Calu3 (cell line): ENCODE measurements at places on chromosomes 7 and 10. TPM values are rescaled to one million over a fixed set of nuclear protein-coding genes. Genes with fewer than 3 reads are reported as not detected.

STEAP1B gene
- 2.6 and 4.4 TPM in 2 replicates for total RNA-seq

SPDYE5 gene
- total RNA-seq, result not detected in 2 replicates

ADAM12 gene
- not detected in 2 replicates for total RNA-seq

GSTO2 gene
- total RNA-seq, result 25.7 and 26.7 TPM in 2 replicates

SEMA3A gene
- 20.2 and 24.3 TPM in 2 replicates for total RNA-seq

EMX2 gene
- not detected in 2 replicates for total RNA-seq

DNA sequence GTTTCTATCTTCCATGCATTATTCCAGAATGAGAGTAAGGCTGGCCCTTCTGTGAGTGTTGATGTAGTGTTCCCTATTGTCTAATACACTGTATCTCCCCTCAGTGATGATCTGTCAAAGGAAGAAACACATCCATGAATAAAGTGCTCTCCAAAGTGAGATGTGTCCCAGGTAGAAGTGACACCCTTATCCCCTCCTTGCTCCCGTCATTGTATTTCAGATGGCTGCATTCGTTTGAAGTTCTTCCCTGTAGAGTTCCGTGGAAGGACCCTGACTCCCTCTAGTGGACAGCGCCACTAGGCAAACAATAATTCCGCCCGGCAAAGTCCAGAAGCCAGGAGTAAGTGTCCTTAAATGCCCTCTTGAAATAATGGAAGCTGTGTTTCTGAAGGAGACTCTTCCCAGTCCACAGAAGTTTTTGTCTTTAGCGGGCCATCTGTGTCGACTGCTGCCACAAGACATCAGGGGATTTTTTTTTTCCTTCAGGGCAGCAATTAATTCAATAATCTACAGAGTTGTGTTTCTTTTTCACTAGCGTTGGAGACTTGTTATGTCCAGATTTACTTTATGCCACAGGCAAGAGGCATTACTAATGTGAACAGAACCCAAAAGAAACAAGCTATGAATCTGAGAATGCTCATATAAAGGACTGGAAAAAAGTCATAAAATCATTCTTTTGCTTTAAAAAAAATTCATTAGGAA is 64.6 kb downstream of the THNSL1 start:
- DNase-seq, result peak; percentile 87

DNA sequence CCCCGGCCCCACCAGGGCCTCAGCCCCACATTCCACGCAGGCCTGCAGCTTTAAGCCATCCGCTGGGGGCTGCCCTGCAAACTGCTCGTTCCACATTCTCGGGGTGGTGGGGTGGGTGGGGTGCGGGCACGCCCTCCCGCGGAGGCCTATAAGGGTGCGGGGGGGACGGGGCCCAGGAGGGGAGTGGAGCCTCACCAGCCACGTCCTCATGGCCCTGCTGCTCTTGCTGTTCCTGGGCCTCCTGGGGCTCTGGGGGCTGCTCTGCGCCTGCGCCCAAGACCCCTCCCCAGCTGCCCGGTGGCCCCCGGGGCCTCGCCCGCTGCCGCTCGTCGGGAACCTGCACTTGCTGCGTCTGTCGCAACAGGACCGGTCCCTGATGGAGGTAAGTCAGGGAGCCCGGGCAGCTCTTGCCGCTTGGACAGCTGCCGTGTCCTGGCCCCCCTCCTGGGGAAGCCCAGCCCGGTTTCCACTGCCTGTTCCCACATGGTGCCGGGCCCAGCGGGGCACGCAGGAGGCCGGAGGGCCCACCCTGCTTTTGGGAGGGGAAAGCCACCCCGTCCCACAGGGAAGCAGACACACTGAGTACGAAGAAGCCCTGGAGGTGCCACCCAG is at the start of gene CYP2W1:
TSS of gene CYP2W1 (plus strand) at position 178 of the 612 bp plus-strand sequence. CDS start at position 209, 31 bp downstream.
- no peak for DNase-seq

GRCh38 chr7:101684983-101685330 is 55.9 kb upstream of the MYL10 start:
- DNase-seq, result no peak

DNA sequence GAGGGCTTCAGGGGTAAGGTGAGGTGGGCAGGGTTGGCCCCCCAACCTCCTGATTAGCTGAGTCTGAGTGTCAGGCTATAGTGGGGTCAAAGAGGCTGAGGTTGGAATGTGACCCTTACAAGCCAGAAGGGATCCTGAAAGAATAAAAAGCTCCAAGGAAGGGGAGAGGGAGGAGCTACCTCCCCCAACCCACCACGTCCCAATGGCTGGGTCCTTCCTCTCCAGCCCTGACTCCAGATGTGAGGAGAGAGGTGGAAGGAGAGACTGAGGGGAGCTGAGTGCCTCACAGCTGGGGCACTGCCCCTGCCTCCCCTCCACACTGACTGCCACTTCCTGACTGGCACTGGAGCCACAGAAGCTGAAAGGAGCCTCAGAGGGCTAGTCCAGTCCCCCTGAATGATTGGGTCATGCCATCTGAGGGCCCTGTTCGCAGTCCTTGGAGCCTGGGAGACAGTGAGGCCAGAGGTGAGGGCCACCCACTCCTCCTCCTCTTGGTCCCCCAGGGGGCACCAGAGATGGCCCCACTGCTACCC is 20.6 kb downstream of the IMPDH1 start:
- no peak for DNase-seq

DNA sequence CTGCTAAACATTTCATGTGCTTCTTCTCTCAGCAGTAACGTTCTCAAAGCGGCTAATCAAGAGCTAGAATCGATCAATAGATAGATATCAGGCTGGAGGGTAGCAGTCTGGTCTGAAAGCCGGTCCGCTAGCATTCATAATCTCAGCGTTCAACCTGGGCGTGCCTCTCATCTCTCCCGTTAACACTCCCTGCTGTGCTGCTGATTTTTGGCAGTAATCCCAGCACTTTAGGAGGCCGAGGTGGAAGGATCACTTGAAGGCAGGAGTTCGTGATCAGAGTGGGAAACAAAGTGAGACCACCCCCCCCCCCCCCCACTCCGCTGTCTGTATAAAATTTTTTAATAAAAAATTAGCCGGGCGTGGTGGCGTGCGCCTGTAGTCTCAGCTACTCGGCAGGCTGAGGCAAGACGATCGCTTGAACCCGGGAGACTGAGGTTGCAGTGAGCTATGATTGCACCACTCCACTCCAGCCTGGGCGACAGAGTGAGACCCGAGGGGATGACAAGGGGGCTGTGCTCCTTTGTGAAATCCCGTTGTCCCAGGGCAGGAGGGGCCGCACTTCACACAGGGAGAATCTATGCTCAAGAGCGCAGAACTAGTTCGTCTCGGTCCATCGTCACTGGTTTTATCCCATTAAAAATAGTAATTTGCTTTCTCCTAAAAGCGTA is 624 bp upstream of the CEP55 start:
- DNase-seq, result no peak

DNA sequence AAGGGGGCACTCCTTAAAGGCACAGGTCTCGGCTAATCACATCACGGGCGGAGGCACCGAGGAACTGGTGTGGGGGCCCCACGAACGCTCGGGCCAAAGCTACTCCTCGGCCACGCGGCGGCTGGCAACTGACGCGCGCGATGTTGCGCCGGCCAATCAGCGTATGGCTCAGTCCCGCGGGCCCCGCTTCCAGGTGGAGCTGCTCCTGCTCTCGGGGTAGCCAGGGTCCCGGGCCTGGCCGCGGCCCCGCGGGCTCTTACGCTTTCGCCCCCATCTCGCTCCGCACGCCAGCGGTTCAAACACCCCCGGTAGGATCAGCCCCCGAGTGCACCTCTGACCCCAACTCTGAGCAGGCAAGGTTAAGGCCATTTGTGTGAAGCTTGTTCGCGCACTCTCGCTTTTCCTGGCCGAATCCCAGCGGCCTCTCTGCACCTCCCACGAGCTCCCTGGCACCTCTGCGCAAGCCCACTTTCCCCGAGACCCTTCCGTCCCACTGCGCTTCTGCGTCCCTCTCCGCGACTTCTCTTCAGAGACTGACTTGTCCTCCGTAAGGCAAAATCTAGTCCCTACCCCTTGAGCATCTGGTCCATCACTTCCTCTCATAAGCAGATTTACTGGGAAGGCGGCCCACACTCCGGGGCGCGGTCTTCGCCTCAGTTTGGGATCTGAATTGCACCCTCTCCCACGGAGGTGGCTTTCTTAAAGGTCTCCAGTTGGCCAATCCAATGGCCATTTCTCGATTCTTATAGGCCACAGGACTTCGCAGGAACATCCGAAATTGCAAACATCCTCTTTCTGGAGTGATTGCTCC is 200.9 kb upstream of the TBX20 start:
- no peak for DNase-seq

DNA sequence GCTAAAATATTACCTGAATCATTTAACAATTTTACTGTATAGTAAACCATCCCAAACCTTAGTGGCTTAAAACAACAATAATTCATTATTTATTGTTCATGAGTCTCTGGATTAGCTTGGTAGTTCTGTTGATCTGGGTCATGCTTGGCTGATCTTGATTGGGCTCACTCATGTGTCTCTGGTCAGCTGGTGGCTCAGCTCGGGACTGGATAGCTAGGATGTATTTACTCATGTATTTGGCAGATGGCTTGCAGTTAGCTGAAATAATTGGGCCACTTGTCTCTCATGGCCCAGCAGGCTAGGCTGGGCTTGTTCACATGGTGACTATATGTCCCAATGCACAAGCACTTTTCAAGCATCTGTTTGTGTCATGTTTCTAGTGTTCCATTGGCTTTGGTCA is 262.8 kb downstream of the BBS9 start:
- DNase-seq, result no peak

DNA sequence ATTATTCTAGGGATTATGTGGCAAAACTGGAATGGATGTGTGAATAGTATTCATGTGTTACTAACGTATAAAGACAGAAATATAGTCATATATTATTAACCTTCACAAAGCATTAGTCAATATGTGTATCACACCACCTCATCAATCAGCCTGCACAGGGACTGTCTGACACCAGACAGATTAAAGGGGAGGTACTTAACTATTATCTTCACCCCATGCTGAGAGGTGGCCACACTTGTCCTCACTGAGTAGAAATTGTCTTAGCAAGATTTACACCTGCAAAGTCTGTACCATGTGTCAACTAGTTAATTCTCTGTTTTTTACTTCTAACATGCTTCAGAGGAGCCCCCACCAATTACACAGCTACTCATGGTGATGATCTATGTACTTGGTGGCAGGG is 146.3 kb upstream of the LRGUK start:
- DNase-seq, result no peak

GRCh38 chr7:11607686-11608085 is 224.3 kb downstream of the THSD7A start:
- no peak for DNase-seq

DNA sequence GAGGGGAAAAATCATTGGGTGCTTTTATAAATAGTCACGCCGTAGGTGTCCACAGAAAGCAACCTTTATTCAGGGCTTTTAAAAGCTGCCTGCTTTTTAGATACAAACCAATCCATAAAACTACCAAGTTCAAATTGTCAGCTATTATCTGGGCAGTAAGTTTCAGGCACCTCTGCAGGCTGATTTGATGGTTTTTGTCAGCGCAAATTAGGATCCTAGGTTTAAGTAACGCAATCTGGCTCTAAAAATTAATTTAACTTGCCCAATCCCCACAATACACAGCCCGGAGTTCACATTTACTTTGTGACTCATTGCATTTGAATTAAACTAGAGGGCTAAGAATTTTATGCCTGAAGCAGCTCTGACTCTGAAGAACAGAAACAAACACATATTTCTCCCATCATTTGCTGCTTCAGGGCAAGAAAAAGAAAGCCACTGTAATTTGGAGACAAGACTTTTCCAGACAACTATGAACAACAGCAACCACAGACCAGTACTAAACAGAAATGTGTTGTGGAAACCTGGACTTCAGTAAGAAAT is 43.3 kb downstream of the NRP1 start:
- no peak for DNase-seq

GRCh38 chr7:157525491-157525915 is 188.7 kb downstream of the DNAJB6 start:
- DNase-seq, result no peak

DNA sequence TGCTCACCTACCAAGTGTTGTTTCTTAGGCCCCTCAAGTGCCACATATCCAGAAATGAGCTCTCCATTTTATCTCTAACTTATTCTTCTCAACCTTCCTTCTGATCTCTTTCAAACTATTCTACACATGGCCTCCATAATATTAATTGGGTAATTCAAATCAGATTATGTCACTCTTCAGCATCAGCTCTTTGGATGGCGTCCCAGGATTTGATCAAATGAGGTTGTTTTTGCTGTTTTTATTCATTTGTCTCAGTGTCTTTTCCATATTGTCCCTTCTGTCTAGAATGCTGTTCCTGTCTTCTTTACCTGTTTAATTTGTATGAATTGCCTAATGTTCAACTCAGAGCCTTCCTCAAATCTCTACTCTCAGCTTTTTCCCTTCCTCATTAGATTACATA is 234.6 kb upstream of the CXCL12 start:
- no peak for DNase-seq

- no peak for DNase-seq
These were observed 83.4 kb upstream of the IFRD1 start for GRCh38 chr7:112366886-112367285.

GRCh38 chr10:125024497-125025234 is 82.7 kb downstream of the ZRANB1 start:
- DNase-seq, result no peak

DNA sequence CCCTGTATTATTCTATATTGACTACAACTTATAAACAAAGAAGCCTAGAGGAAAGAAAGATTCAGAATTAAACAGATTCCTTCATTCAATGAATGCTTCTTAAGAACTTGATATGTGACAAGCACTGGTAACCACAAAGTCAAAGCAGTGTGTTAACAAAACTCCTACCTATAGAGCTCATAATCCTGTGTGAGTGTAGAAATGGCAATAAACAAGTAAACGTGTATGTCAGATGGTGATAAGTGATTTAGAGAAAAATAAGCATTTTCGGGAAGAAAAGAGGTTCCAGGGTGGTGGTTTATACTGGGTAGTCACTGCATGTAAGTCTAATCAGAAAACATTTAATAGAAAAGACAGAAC is 141.3 kb downstream of the JMJD1C start:
- DNase-seq, result no peak

- no peak for DNase-seq
These were observed 8.7 kb downstream of the TNRC18 start for GRCh38 chr7:5414916-5415315.

DNA sequence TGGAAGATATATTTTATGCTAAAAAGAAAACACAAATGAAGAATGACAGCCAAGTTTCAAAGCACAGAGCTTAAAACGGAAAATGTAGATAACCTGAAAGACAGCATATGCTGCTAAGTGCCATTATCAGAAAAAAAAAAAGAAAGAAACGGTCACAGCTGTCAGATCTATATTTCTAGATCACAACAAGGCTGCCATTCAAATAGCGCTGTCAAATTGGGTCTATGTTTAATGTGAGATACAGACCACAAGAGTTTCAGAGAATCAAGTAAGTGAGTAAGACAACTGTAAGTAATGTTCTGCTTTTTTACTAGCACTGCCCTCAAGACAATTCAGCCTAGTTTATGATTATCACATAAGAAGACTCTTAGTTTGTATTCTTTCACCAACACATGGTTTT is 66.1 kb upstream of the RNF148 start:
- no peak for DNase-seq
